Mucosa of gallbladder (tissue), 1 donor: ENCODE measurements at places on chromosomes 6 and 20. TPM values are rescaled to one million over a fixed set of nuclear protein-coding genes. Genes with fewer than 3 reads are reported as not detected.

FAM162B gene
- total RNA-seq = 2.7 TPM

RTF2 gene
- total RNA-seq = 79.2 TPM

PTPRA gene
- 57.5 TPM for total RNA-seq

LHFPL5 gene
- 0.69 TPM for total RNA-seq

SEL1L2 gene
- 0.52 TPM for total RNA-seq

COL21A1 gene
- 3.3 TPM for total RNA-seq

AGER gene
- 11.8 TPM for total RNA-seq

PMEPA1 gene
- 83.8 TPM for total RNA-seq

SLC17A1 gene
- 0.63 TPM for total RNA-seq

SMOC2 gene
- total RNA-seq = 213 TPM

SLC24A3 gene
- 19.9 TPM for total RNA-seq

HLA-G gene
- 0.52 TPM for total RNA-seq

OR2H1 gene
- total RNA-seq = not detected

TRAPPC3L gene
- not detected for total RNA-seq

ASIP gene
- total RNA-seq = not detected

SLC13A3 gene
- 1.5 TPM for total RNA-seq

MCCD1 gene
- not detected for total RNA-seq

CTAGE9 gene
- total RNA-seq = 0.09 TPM

PLA2G7 gene
- total RNA-seq = 1.8 TPM

RIPPLY2 gene
- not detected for total RNA-seq

BPIFA1 gene
- not detected for total RNA-seq

PPT2 gene
- 17.4 TPM for total RNA-seq

LY6G6D gene
- total RNA-seq = not detected

CDSN gene
- total RNA-seq = 0.17 TPM

SYNDIG1 gene
- total RNA-seq = 5.7 TPM

TUBB1 gene
- 0.09 TPM for total RNA-seq

REPS1 gene
- 36.7 TPM for total RNA-seq

SLC2A10 gene
- total RNA-seq = 21.8 TPM

NR2E1 gene
- not detected for total RNA-seq

SMLR1 gene
- 2.8 TPM for total RNA-seq

ECI2 gene
- 74.8 TPM for total RNA-seq

RIMS1 gene
- total RNA-seq = 22.2 TPM

LMBRD1 gene
- 106 TPM for total RNA-seq

C6orf118 gene
- total RNA-seq = not detected
